ENCODE measurements at places on chromosomes 3 and 15.

DNA sequence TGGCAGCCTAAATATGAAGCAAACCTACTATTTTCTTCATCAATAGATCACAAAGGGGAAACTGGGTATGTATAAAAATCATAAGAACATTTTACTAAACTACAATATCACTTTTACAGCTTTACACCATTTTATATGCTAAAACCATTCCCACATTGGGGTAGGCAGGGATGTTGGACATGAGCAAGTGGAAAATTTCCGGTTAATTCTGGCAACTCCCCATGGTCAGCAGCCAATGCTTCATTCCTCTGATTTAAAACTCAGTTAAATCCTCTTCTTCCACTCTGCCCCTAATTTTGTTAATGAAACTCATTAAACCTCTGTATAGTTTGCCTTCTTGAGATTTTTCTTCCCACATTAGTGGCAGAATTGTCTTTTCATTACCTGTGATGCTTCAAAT, 552.5 kb upstream of the NECTIN3 start:
- DNase-seq = no peak

DNA sequence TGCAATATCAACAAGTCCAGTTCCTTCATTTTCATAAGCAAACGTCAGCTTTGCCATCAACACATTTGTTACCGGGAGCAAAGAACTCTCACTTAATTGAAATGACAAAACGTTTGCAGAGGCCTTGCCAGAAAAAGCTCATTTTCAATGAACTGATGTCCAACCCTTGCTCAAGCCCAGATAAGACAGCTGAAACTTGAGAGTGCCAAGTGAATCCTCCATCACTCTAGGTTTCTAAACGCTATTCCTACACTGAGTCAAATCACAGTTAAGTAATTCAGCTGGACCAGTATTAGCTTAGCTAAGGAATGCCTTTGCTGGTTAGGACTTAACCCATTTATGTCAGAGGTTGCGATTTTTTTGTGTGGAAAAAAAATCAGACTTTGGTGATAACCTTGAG, 11.5 kb downstream of the CHSY1 start:
- DNase-seq = no peak

GRCh38 chr15:73051391-73051806, 864 bp upstream of the NEO1 start:
- no peak for DNase-seq

DNA sequence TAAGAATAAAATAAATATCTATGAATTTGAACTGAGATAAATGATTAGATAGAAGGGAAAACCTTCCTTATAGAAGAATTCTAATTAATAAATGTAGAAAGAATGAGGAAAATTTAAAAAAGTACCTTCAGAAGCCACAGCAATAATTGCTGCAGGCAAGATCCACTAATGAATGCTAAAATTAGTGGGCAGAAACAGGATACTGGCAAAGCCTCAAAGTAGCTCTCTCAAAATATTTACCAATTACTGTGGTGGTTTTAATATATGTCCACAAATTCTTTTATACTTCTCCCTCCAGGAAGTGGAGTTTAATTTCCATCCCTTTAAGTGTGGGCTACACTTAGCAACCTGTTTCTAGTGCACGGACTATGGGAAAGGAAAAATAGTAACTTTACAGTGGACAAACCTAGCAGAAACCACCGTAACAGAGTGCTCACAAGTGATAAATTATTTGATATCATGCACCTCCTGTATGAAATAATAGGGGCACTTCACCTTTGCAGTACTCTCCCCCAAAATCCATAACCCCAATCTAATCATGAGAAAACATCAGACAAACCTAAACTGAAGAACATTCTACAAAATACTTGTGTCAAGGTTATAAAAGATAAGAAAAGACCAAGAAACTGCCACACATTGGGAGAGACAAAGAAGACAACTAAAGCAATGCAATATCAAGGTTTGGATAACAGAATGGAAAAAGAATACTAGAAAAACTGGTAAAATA, 6.8 kb downstream of the PEAK1 start:
- DNase-seq = no peak

GRCh38 chr3:82128271-82128670, 366.8 kb upstream of the GBE1 start:
- DNase-seq = no peak

- DNase-seq = no peak
Observed at GRCh38 chr3:13465236-13465873, 14.8 kb upstream of the HDAC11 start.

GRCh38 chr3:172919297-172919683, 168.8 kb downstream of the ECT2 start:
- DNase-seq = no peak

DNA sequence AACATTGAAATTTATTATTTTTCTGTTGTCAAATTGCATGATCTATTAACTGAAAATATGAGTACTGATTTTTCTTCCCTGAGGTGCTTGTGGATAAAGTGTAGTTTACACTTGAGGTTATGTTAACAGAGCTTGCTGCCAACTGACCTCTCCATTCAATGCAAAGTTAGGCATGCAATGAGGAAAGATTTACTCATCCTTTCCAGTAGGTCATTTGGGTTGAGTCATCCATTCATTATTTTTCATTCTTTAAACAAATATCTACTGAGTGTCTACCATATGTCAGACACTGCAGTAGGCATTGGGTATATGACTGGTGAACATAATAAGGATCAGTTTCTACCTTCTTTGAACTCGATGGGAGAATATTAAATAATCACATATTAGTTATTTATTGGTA, 604.1 kb downstream of the EDEM1 start:
- DNase-seq = no peak

DNA sequence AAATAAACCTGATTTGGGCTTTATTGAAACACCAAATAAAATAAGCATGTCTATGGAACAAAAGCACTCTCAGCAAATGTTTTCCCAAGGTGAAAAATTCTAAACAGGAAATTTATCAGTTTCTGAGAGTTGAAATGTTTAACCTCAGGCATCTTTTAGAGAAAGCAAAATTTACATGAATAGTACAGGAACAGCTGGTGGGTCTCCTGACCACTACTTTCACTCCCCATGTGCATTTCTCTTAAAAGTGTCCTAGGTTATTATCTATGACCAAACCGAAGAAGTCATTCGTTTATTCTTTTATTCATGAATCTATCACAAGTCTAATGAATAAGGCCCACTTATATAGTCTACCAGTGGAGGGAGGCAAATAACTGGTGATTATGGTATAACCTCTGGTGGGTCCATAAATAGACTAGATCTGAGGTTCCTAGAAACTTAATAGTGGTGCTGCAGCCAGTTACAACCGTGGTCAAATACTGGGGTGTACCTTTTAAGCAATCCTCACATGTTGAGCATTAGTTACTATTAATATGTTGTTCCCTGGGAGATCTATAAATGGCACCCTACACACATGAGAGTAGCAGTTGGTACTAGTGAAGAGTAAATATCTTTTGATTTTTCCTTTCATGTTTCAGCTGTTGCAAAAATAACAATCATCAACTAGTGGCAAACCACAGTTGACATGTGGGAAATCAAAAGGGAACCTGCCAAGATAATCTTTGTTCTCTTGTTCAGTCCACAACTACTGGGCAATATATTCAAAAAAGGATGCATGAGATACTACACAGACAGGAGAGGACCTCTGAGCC, 169.3 kb upstream of the STAC start:
- no peak for DNase-seq

DNA sequence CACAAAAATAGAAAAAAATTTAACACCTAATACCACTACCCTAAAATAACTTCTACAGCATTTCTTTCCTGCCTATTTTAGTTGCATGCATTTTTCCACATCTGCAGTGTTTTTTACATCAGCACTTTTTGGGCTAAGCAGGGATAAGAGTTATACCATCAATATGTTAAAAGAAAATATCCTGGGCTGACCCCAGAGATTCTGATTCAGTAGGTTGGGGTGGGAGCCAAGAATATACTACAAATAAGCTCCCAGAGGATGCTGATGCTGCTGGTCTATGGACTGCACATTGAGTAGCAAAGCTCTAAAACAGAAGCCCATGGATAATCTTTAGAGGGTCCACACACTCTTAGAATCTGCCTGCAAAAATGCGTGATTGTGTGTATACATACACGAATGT, 14.8 kb downstream of the FYCO1 start:
- no peak for DNase-seq

GRCh38 chr3:41836360-41837134, 125.4 kb downstream of the ULK4 start:
- DNase-seq = no peak

DNA sequence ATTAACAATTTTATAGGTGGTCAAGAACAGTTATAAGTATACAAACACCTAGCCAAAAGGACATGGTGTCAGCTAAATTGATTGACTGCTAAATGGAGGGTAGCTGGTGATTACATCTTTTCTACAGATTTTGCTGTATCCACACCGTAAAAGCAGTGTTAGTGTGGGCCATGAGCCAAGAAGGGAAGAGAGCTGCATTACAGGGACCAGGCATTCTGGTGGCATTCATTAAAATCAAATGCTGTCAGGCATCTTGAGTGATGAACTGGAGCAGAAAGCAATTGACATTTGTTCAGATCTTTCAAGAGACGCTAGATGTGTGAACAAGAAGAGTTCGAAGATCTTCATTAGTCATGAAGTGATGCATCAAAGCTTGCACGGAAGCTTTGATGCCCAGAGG, 177.9 kb downstream of the ARPP21 start:
- no peak for DNase-seq

All from CD4-positive, alpha-beta T cell treated with Interleukin-4 for 1 hour (primary cell).